ENCODE measurements at places on chromosomes 3 and 15.

GRCh38 chr3:67381667-67382272 lies 272.6 kb downstream of the SUCLG2 start:
- no peak for DNase-seq

- DNase-seq, result no peak
These were observed 31.6 kb downstream of the MESD start for GRCh38 chr15:80957976-80958375.

DNA sequence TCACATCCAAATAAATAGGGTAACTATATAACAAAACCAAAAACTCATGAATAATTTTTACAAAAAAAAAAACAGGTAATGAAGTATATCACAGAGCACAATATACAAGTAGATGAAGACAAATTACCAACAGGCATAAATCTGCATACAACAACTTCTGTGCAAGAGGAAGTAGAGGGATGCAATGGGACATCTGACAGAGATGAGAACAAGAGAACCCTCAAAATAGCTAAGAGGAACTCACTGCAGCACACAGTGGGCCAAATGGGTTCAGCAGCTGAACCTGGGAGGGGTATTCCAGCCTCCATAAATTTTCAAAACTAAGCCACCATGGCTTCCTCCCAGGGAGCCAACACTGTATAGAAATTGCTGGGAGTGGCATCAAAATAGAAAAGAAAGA lies 9.6 kb upstream of the BTLA start:
- DNase-seq, result no peak

DNA sequence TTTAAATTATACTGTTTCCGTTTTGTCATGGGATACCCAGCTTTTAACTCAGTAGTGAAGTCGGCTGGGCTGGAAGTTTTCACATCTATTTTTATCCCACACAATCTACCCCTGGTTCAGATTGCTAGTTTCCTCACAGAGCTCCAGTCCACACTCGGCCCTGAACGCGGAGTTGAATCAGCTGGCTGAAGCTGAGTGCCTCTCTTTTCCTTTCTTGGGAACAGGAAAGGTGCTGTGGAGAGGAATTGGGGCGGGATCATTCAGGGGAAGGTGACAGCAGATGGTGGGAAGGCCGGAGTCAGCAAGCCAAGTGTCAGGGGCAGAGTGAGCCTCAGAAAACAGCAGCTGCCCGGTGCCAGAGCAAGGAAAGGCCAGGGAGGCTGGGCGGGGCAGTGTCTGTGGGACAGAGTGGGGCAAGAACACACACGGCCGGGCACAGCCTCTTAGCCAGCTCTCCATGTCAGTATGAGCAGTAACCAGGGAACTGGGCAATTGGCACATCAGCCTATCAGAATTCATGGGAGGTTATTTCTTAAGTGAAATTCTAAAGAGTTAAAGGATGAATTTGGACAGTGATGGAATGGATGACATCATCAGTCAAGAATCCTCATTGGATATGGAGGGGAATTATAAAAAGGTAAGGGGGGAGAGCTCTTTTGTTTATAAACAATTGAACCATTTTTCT lies 135.7 kb upstream of the IL12A start:
- no peak for DNase-seq
